ENCODE measurements at places on chromosomes 12 and 14.

GRCh38 chr12:129753586-129753985 lies 150.2 kb downstream of the TMEM132D start:
- no peak for DNase-seq

DNA sequence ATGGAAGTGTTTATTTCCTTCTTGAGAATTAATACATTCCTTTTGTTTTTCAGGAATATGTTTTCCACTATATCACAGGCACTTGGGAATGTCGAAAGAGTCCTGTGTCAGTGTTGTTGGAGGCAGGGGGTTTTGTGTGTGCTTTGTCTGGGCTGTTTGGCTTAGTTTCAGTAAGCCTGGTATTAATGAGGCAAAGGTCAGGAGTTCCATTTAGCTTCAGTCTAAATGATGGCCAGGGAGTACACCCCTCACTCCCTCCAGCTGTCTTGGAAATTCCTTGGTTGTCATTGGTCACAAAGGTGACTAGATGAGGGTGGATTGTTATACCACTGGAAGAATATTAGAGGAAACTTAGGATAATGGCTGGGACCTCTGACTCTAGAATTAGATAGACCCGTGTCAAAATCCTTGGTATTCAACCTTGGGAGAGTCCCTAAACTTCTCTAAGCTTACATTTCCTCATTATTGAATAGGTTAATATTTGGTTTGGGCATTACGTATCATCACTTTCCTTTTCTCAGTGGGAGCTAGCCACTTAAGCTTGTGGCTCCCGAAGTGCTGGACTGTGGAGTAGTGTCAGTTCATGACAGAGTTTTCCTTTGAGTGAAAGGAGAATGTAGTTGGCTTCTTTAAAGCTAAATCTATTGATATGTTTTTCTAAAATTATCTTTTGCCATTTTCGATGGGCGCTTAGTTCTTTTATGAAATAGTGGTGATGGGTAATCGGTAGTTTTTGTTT lies 5.2 kb downstream of the FRS2 start:
- DNase-seq: no peak

DNA sequence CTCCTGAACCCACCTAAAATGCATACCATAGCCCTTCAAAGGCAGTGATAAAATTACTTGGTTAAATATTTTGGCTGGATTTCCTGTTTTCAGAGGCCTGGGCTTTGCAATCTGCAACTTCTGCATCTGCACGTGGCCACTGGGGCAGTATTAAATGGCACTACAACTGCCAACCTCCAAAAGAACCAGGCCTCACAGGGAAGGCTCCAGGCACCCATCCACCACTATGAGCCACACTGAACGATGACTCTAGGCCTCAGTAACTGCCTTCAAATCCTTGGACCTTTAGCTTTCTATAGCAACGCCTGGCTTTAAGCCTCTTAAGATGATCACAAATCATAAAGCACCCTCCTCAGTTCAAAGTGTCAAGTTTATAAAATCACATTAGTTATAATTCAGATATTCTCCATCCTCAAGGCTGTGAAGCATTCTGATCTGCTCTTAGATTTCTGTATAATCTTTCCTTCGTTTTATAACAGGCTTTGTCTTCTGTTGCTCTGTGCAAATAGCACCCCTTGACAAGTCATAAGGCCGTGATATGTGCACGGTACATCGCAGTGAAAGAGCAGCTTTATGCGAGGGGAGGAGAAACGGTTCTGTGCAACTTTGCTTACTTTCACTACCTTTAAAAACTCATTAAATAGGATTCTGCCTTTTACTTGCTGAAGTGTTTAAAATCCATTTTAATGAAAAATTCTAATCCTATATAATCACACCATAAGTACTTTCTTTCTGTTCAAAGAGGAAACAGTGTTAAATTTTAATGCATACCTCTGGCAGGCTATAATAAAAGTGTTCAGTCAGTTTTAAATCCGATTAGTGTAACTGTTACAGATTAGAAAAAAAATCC lies 196.4 kb upstream of the G2E3 start:
- no peak for DNase-seq

- no peak for DNase-seq
Observed at GRCh38 chr12:22856178-22856577, 231.2 kb downstream of the ETNK1 start.

Data from activated T-cell treated with anti-CD3 and anti-CD28 coated beads, Interleukin-2, amount 50 U/mL, for 72 hours (primary cell).